ENCODE measurements at places on chromosomes 5 and 9.

DNA sequence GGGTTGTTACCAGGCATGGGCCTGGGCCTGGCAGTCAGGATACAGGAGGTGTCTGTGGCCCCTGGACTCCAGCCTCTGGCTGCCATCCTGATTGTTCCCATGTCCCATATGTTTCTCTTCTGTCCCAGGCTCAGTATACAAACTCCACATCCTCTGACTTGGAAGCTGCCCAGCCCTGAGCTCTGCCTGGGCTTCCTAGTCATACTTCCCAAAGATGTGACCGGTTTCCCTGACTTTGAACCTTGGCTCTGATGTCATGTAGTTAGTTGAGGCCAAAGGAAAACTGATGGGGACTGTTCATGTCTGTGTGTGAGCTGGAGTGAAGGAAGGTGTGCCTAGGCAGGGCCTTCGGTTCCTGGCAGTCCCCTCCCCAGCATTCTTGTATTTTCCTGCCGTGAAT lies 50.4 kb downstream of the CYSTM1 start:
- no peak for DNase-seq

GRCh38 chr9:81190659-81191058 lies 498.7 kb downstream of the TLE1 start:
- no peak for DNase-seq

- no peak for DNase-seq
Measured at GRCh38 chr9:18639911-18640310, 166.0 kb downstream of the ADAMTSL1 start.

DNA sequence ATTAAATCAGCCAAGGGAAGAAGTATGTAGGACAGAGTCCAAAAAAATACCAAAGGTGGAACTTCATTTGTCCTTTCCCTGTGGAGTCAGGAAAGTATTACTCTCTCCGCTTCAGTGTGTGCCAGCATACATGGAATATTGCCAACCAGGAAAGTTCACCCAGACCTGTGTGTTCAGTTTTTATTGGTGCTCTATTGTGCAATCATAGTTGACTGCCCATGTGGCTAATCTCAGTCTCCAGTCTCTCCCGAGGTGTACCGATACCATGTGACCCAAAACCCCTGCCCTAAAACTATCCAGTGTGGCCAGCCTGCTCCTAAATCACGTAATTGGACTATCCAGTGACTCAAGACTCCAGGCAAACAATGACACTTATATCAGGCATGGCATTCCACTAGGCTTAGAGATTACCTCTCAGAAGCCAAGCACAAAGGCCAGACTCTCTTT lies 38.8 kb downstream of the NFX1 start:
- no peak for DNase-seq

- no peak for DNase-seq
Measured at GRCh38 chr5:32571128-32571527, 14.2 kb upstream of the SUB1 start.

- DNase-seq = no peak
Measured at GRCh38 chr5:146640285-146640896, 124.4 kb upstream of the GPR151 start.

Measured in stimulated activated CD8-positive, alpha-beta memory T cell treated with anti-CD3 and anti-CD28 coated beads, Interleukin-4, amount 100 ng/mL, for 4 hours (primary cell).